ENCODE measurements at places on chromosomes 3 and 15. TPM values are rescaled to one million over a fixed set of nuclear protein-coding genes. Genes with fewer than 3 reads are reported as not detected.
A peak's percentile ranks its signal among the peaks of the same experiment; 100 is the strongest.

DNA sequence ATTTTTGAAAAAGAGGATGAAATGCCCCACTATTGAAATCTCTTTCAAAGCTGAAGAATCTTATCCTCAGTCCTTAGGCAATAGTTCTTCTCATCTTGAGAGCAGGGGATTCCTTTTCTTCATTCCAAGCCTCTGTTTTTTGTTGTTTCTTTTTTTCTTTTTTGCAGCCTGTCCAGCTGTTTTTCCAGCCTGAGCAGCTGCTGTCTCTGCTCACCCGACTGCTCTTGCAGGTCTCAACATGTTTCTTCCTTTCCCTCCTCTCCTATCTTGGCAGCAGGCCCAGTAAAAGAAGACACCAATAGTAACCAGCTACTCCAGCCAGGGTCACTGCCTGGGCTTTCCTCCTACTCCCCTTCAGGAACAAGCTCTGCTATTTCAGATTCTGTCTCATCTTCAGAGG is 23.8 kb downstream of the MEX3B start:
- no peaks in the 10 kb centered on the region for H3K4me1 ChIP-seq
- H3K36me3 ChIP-seq = no peaks in the 10 kb centered on the region
- no peak overlapping the region for H3K27ac ChIP-seq
- no peak for DNase-seq
- peaks cover 4% of the 10 kb centered on the region for H3K27me3 ChIP-seq
- H3K4me3 ChIP-seq = no peak overlapping the region

- peaks cover 32% of the 10 kb centered on the region for H3K4me1 ChIP-seq
- peak; percentile 82 for DNase-seq
- H3K27me3 ChIP-seq = peaks cover 23% of the 10 kb centered on the region
These were observed 489.8 kb upstream of the PROK2 start for GRCh38 chr3:72274493-72275330.

DNA sequence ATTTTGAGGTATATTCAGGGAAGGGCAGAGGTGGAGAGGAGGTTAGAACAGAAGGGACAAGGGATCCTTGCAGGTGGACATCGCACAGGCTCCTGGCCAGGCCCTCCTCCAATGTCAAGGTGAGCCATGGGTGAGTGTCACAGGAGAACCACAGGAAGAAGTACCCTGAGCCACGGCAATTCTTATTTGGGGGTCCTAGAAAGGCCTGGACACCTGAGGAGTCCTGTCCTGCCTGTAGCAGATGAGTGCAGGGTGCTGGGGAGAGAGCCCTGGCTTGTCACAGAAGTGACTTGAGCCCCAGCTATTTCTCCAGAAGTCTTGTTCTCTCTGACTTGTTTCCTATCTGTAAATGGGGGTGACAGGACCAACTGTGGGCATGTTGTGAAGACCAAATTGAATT is 4.3 kb downstream of the SLC6A20 start:
- no peaks in the 10 kb centered on the region for H3K36me3 ChIP-seq
- no peak overlapping the region for H3K4me3 ChIP-seq
- H3K4me1 ChIP-seq = no peaks in the 10 kb centered on the region
- DNase-seq = no peak

DNA sequence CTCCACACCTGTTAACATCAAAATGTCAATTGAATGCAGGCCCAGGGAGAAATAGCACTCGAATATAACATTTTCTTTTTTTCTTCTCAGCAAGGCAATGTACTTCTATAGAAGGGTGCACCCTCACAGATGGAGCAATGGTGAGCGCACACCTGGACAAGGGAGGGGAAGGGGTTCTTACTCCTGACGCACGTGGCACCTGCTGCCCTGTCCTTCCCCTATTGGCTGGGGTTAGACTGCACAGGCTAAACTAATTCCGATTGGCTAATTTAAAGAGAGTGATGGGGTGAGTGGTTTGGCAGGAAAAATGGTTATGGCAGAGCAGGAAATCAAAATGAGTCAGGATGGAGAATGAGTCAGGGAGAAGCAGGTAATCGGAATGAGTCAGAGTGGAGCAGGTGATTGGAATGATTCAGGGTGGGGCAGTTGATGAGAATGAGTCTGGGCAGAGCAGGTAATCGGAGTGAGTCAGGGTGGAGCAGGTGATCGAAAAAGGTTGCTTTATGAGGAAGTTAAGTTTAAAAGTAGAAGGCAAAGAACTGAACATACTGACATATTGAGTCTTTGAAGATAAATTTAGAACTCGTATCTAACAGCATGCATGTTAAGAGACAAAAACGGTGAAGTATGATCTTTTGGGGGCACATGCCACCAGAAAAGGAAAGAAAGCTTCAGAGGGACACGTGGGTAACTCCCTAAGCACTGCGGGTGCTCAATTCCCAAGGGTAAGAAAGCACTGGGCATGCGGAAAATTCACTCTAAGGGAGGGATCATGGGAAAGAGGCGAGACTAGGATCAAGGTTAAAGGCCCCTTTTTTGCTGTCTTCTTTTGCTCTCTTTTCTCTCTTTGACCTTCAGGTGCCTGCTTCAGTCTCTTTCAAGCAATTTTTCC is 72.9 kb upstream of the GALNT15 start:
- no peaks in the 10 kb centered on the region for H3K27me3 ChIP-seq
- H3K4me1 ChIP-seq = peaks cover 24% of the 10 kb centered on the region
- no peak for DNase-seq
- H3K27ac ChIP-seq = peak overlapping the region; percentile 97
- H3K36me3 ChIP-seq = no peaks in the 10 kb centered on the region

GRCh38 chr3:141308588-141309218 is 59.6 kb upstream of the ZBTB38 start:
- peaks cover 14% of the 10 kb centered on the region for H3K4me1 ChIP-seq
- H3K27ac ChIP-seq = no peak overlapping the region
- H3K4me3 ChIP-seq = no peak overlapping the region
- peak; percentile 87 for DNase-seq

FHIT gene
- 3.3 TPM for total RNA-seq

GRCh38 chr3:136664771-136665170 is 87.4 kb downstream of the STAG1 start:
- no peak overlapping the region for H3K4me3 ChIP-seq
- no peak overlapping the region for H3K27ac ChIP-seq
- H3K36me3 ChIP-seq = no peaks in the 10 kb centered on the region
- H3K4me1 ChIP-seq = no peaks in the 10 kb centered on the region

DNA sequence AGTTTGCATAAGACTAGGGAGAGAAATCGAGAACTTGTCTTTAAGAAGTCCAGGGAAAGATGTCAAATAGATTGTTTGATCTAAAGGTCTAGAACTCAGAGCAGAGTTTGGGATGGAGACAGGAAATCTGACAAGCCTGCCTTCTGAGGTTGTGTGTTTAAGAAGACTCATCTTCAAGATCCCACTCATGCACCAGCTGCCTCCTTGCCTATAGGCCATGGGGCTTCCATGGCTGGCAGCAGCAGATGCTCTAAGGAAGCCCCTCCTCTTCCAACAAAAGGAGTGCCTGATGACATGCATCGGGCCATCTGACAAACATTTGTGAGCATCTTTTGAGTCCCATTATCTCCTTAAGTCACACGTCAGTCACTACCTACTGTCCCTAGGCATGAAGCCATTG is 47.4 kb downstream of the WNT5A start:
- no peaks in the 10 kb centered on the region for H3K27me3 ChIP-seq
- H3K27ac ChIP-seq = no peak overlapping the region
- DNase-seq = no peak
- H3K4me1 ChIP-seq = no peaks in the 10 kb centered on the region
- H3K4me3 ChIP-seq = no peak overlapping the region
- H3K36me3 ChIP-seq = no peaks in the 10 kb centered on the region

DNA sequence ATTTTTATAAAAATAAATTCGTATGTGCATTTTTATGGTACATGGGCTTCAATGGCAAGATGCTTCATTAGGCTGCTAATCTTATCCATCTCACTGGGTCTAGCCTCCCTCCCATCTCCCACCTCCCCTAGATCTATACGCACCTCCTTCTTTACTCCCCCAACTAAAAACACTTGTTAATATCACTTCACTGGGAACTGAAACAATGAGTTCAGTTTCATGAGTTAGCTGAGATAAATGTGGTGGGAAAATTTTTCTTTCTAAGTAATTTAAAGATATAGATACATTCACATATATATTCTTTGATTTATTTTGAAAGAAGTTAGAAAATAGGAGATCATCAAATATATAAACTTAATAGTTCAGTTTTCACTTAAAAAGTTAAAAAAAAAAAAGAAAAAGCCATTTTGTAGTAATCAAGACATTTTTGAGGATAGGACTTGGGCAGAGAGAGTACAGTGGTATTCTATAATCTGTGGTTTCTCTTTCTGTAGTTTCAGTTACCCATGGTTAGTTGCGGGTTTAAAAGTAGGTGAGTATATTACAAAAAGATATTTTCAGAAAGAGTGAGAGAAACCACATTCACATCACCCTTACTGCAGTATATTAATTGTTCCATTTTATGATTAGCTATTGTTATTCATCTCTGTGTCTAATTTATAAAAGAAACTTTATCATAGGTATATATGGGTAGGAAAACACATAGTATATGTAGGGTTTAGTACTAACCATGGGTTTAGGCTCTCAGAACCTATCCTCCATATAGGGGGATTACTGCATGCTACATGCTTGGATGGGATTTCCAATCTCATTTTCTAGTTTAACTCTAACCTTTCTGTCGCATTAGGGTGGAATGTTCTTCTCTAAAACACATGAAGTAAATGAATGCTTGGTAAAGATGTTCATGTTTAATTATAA is 316.0 kb upstream of the CBLB start:
- peaks cover 8% of the 10 kb centered on the region for H3K4me1 ChIP-seq
- DNase-seq = no peak
- no peaks in the 10 kb centered on the region for H3K36me3 ChIP-seq
- H3K4me3 ChIP-seq = no peak overlapping the region

TRIM59 gene
- total RNA-seq = 21.5 TPM

CRTAP gene
- 360 TPM for total RNA-seq

- H3K27me3 ChIP-seq = no peaks in the 10 kb centered on the region
- H3K36me3 ChIP-seq = no peaks in the 10 kb centered on the region
- H3K4me3 ChIP-seq = no peak overlapping the region
- H3K4me1 ChIP-seq = no peaks in the 10 kb centered on the region
- H3K27ac ChIP-seq = no peak overlapping the region
These were observed 131.9 kb upstream of the MEF2A start for GRCh38 chr15:99433757-99434450.

DNA sequence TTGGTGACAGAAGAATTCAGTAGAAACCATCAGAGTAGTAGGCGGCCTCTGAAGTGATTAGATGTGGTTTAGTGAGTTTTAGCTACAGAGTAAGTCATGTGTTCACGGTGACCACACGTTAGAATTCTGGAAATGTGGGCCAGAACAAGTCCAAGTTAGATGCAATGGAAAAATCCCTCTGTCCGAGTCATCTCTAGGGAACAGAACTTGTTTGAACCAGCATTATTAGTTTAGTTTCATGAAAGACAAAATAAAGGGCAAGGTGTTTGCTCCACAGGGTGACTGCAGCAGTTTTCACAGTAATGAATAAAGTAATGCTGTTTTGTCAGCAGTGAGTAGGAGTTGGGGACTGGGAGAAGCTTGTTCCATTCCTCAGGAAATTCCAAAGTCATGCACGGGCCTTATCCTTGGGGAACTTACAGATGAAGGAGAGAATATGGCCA is 100.2 kb downstream of the CGNL1 start:
- H3K4me1 ChIP-seq = peaks cover 16% of the 10 kb centered on the region
- DNase-seq = peak; percentile 63
- H3K27ac ChIP-seq = peak overlapping the region; percentile 67
